ENCODE measurements at places on chromosomes 12 and 14.

DNA sequence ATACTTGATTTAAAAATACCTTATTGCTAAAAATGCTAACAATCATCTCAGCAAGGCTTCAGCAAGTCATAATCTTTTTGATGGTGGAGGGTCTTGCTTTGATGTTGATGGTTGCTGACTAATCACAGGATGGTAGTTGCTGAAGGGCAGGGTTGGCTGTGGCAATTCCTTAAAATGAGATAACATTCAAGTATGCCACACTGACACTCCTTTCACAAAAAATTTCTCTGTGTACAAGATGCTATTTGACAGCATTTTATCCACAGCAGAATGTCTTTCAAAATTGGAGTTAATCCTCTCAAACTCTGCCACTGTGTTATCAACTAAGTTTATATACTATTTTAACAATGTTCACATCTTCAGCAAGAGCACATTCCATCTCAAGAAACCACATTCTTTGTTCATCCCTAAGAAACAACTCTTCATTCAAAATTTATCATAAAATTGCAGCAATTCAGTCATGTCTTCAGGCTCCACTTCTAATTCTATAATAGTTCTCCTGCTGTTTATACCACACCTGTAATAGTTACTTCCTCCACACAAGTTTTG, 16.1 kb downstream of the SCAF11 start:
- DNase-seq, result no peak

DNA sequence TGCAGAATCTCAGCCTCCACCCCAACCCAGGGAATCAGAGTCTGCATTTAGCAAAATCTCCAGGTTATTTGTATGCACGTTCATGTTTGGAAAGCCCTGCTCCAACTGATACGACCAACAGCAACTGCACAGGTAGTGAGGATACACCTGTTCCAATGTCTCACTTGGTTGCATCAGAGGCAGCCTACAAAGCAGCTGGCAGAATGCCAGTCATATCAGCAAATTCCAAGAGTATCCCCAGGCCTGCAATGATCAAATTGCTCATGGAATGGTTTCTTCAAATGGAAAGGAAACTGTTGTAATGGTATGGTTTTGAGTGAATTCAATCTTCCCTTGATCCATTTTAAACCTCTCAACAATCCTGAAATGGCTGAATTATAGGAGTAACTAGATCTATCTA, 75.4 kb downstream of the GRIP1 start:
- DNase-seq, result no peak

- no peak for DNase-seq
Observed at GRCh38 chr14:76997257-76997970, 31.1 kb downstream of the IRF2BPL start.

- DNase-seq, result no peak
Observed at GRCh38 chr12:48263617-48264016, 60.5 kb upstream of the OR10AD1 start.

GRCh38 chr12:111156304-111156703, 212.6 kb downstream of the PHETA1 start:
- no peak for DNase-seq

GRCh38 chr12:57740656-57741412, 2.3 kb upstream of the AGAP2 start:
- no peak for DNase-seq
